ENCODE measurements at places on chromosomes 6 and 20.

DNA sequence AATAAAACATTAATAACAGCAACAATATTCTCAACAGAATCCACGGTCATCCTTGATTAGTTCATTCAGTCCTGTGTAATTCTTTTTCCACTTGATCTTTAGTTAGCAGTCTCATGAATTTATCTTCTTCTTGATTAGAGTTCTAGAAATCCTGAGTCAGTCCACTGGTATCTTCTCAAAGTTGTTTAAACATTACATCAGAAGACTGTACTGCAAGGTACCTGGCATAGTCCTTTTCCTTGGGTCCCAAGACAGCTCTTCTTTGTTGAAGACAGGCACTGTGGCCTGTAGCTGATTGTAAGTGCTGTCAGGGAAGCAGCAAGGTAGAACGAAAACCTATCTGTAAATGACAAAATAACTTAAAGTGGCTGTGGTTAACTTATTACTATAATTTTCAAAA lies 11.8 kb downstream of the MAP3K4 start:
- no peak for DNase-seq

DNA sequence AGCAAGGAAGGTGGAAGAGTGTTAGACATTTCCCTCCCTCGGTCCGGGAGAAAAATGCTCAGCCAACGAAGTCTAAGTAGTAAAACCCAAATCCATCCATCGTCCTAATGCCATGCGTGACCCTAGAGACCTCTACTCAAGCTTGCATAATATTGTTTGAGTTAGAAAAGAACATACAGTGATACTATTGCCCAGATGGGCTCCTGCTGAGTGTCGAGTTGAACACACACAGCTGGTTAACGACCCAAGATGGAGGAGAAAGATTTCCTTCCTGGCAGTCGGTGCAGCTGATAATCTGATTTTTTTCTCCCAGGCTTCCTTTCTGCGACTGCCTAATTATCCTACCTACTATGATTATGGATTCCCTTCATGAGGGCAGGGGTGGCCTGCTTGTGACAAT lies 164.4 kb upstream of the KCNG1 start:
- DNase-seq = no peak

DNA sequence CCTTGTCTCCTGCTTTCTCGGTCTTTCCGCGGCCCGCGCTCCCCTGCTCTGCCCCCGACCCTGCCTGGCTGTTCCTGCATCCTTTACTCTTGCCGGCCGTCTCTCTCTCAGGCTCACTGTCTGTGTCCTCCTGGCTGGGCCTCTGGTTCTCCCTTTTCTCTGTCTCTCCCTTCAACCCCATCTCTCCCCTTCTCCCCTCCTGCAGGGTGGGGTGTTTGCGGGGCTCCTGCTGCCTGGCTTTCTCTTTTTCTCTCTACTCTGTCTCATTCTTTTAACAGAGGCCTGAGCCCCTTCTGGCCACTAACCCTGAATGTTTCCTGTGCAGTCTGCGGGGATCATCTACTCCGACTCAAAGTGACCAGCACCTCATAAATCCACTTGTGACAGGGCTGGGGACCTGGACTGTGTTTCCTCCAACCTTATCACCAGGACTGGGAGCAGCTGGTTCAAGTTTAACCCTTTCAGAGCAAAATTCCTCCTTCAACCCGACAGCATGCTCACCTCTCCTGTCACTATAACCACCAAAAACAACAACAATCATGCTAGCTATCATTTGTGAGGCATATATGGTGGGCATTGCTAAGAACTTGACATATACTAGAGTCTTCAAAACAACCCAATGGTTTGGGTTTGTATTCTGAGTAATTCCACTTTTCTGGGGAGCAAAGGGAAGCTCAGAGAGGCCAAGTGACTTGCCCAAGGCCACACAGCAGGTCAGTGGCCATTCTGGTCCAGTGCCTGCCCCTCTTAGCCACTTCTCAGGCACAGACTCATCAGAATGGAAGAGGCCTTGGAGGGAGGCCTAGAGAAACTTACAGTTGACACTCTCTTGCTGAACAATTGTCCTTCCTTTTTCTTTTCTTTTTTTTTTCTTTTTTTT lies 811 bp upstream of the RSPO4 start:
- no peak for DNase-seq

- no peak for DNase-seq
Observed at GRCh38 chr20:24109537-24109936, 121.0 kb upstream of the GGTLC1 start.

DNA sequence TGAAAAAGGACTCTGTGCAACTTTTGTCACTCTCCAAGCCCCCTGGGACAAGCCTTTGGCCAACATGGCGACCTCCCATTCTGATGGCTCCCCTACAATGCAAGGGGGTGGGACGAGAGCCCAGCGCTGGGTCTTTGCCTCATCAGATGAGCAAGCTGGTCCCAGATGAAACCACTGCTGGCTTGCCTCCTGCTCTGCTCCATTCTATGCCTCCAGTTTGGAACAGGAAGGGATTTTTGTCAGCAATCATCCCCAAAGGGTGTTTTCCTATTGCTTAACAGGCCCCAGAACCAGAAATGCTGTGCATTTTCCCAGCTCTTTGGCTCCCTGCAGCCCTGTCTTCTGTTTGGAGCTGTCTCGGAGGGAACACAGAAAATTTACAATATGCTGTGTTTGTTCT lies 412.7 kb downstream of the MAFB start:
- no peak for DNase-seq

- DNase-seq = no peak
Observed at GRCh38 chr6:105648276-105648675, 245.4 kb upstream of the PREP start.

Measured in NCI-H1092 treated with DMSO at 0.1 percent for 48 hours (cell line).